ENCODE measurements at places on chromosomes 11 and 22. TPM values are rescaled to one million over a fixed set of nuclear protein-coding genes. Genes with fewer than 3 reads are reported as not detected.

DNA sequence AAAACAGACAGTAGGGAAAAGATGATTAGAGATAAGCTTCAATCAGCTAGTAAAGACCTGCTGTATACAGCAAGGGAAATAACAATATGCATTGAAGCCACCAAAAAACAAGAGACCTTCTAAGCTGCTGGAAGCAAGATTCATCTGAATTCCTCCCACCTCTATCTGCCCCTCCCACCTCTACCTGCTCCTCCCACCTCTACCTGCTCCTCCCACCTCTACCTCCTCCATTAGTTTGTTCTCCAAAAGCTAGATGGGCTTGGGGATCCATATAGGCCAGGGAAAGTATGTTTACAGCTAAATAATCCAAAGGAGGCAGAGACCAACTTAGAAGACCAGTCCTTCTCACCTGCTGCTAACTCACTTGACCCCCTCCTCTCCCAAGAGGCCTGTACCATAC is 33.2 kb downstream of the PAK1 start:
- H3K4me1 ChIP-seq = peaks cover 5% of the 10 kb centered on the region
- peaks cover 7% of the 10 kb centered on the region for H3K27me3 ChIP-seq
- DNase-seq = no peak
- H3K27ac ChIP-seq = no peak overlapping the region
- H3K4me3 ChIP-seq = no peak overlapping the region

DNA sequence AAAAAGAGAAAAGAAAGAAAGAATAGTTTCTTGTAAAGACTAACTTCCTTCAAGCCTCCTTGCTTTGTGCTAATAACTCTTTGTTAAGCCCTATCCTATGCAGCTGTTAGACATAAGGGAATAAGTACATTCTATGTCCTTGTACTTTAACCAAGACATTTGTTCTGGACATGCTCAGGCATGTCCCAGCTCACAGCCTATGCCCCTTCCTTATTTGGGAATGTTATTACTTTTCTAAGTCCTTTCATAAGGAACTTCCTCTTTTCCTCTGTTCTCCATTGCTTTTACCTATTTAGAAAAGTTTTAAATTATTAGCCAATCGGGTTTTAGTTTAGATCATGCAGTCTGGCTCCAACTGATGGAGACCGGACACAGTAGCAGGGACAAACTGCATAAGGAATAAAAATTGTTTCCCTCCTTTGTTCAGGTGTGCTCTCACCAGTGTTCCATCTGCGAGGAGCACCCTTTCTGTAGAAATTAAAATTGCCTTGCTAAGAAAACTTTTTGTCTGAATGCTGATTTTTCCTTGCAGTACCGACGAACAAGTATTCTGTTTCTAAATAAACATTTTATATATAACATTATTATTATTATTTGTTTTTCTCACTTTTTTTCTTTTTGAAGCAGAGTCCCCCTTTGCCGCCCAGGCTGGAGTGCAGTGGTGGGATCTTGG is 21.6 kb upstream of the SPINDOC start:
- no peaks in the 10 kb centered on the region for H3K4me1 ChIP-seq
- no peak for DNase-seq
- no peak overlapping the region for H3K4me3 ChIP-seq
- no peak overlapping the region for H3K27ac ChIP-seq

- no peak overlapping the region for H3K27ac ChIP-seq
- H3K4me1 ChIP-seq = no peaks in the 10 kb centered on the region
- no peak for DNase-seq
- H3K36me3 ChIP-seq = no peaks in the 10 kb centered on the region
Observed at GRCh38 chr11:7858006-7858405, 61.3 kb upstream of the OR5P2 start.

DNA sequence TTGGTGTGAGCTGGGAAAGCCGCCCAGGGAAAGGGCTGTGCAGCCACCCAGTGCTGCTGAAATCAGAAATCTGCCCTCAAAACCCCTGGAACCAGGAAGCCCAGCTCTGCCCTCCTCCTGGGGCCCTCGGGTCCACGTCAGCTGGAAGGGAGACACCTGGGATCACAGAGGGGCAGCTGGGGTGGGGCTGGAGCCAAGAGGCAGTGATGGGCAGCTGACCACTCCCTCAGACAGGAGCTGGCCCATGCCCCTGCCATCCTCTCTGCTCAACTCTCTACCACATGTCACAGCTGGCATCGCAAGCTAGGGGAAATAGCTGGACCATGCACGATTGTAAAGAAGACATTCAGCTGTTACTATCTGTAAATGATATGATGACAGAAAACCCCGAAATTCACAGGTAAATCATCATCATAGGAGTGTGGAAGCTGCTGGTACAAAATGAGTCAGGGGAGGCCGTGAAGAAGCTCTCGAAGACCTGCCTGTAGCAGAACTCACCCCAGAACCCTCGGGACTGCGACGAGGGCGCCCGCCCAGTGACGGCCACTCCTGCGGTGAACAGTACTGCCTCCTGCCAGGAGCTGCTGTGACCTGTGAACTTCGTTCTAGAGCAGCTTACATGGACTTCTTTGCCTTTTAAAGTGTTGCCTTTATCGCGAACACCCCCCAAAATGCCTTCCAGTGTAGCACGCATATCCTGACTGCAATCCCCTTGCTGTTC is 55.9 kb downstream of the CERK start:
- peaks cover 10% of the 10 kb centered on the region for H3K4me1 ChIP-seq
- no peaks in the 10 kb centered on the region for H3K27me3 ChIP-seq

- no peaks in the 10 kb centered on the region for H3K27me3 ChIP-seq
- peak; percentile 8 for DNase-seq
- no peak overlapping the region for H3K4me3 ChIP-seq
- H3K4me1 ChIP-seq = no peaks in the 10 kb centered on the region
- no peak overlapping the region for H3K27ac ChIP-seq
Observed at GRCh38 chr11:113806406-113806805, 26.8 kb downstream of the CLDN25 start.

DNA sequence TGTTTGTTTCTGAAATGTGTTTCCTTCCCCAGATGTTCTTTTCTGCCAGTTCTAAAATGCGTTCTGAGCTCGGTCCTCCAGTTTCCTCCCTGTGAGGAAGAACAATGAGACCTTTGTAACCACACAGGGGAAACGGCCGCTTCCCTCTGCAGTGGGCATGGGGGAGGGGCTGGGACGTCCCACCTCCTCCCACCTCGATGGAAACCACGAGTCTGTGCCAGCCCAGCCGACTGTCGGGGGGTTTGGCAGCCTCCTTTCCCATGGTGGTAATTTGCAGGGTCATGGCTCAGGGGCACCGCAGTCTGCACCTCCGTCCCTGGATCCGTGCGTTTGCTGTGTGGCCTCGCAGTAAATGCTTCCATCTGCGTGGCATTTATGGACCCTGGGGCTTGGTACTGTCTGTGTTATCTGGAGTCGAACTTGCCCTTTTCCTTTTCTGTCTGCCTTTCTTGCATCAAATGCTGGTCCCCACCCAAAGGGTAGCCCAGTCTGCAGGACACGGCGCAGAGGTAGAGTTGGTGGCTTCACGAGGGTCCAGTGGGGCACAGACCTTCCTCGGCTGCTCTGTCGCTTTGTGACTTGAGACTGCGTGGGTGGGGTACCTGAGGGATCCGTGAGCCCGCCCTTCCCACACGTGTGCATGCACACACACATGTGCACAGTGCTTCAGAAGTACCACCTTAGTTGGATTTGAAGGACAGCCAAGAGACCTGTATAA is 16.1 kb downstream of the LRP5 start:
- H3K4me3 ChIP-seq = no peak overlapping the region
- peaks cover 58% of the 10 kb centered on the region for H3K4me1 ChIP-seq
- no peak overlapping the region for H3K27ac ChIP-seq
- no peaks in the 10 kb centered on the region for H3K27me3 ChIP-seq

GRCh38 chr11:123580557-123581275 is 73.7 kb downstream of the SCN3B start:
- no peaks in the 10 kb centered on the region for H3K27me3 ChIP-seq
- H3K4me1 ChIP-seq = peaks cover 23% of the 10 kb centered on the region
- H3K36me3 ChIP-seq = peaks cover 17% of the 10 kb centered on the region
- peak overlapping the region; percentile 29 for H3K27ac ChIP-seq
- peak; percentile 57 for DNase-seq

DNA sequence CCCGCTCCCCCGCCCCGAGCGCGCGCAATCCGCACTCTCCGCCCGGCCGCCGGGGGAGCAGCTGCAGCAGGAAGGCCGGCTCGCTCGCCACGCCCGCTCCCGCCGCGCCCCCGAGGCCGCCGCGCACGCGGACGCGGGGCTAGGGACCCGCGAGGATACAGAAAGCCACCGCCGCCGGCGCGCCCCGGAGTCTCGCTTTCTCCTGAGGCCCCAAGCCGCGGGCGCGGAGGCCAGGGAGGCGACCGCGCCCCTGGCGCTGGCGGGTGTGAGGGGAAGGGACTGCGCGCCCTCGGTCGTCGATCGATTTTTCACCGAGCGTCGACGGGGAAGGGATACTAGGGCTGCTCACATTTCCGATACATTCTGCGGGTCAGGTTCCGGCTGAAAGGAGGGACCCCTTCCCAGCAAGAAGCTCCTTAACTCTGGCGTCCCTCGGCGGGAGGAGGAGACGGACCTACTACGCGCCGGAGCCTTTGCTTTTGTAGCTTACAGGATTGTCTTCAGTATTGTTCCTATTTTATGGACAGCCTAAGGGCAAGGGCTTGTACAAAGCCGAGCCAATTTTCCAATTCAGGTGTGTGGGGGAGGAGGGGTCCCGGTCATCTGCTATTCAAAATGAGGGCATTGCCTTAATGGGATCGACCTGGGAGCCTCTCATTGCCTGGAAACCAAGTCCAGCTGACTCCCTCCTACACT is 416 bp upstream of the GAB2 start:
- peaks cover 58% of the 10 kb centered on the region for H3K4me1 ChIP-seq
- peaks cover 8% of the 10 kb centered on the region for H3K27me3 ChIP-seq
- DNase-seq = peak; percentile 81
- peaks cover 8% of the 10 kb centered on the region for H3K36me3 ChIP-seq
- peak overlapping the region; percentile 72 for H3K27ac ChIP-seq

GRCh38 chr11:131504199-131504949 is 134.0 kb downstream of the NTM start:
- no peak overlapping the region for H3K4me3 ChIP-seq
- no peak overlapping the region for H3K27ac ChIP-seq
- H3K36me3 ChIP-seq = no peaks in the 10 kb centered on the region
- no peak for DNase-seq

Gene TRIM66
- 11.7 TPM for total RNA-seq

Gene MRGPRE
- total RNA-seq = not detected

Data from activated T-helper 1 cell treated with anti-CD3 and anti-CD28 coated beads, Interleukin-12 subunit alpha, Interleukin-12 subunit beta, Interleukin-2, Interleukin-4 antibody, amounts not matched to agents 30 ng/mL and 10 ng/mL and 1 ng/mL, durations not matched to agents 14 hours and 24 hours and 36 hours (primary cell).